ENCODE measurements at places on chromosomes 12 and 14.

- no peak for DNase-seq
These were observed 781 bp downstream of the ADGRD1 start for GRCh38 chr12:130954544-130954831.

DNA sequence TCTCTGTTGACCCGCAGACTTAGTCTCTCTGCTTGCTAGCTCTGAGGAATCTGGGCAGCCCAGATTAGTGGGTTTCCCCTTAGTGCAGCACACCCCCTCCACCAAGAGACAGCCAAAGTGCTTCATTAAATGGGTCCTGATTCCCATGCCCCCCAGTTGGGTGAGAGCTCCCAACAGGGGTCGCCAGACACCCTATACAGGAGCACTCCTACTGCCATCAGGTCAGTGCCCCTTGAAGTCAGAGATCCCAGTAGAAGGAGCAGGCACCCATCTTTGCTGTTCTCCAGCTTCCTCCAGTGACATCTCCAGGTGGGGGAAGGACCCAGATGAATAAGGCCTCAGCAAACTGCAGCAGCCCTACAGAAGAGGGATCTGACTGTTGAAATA is 36.7 kb upstream of the C14orf132 start:
- no peak for DNase-seq

GRCh38 chr14:41950428-41951151 is 343.9 kb downstream of the LRFN5 start:
- no peak for DNase-seq

GRCh38 chr12:104360983-104361707 is 57.6 kb downstream of the EID3 start:
- DNase-seq = no peak
